ENCODE measurements at places on chromosomes 4 and X.

- DNase-seq = no peak
Measured at GRCh38 chr4:125121581-125121980, 193.2 kb upstream of the FAT4 start.

DNA sequence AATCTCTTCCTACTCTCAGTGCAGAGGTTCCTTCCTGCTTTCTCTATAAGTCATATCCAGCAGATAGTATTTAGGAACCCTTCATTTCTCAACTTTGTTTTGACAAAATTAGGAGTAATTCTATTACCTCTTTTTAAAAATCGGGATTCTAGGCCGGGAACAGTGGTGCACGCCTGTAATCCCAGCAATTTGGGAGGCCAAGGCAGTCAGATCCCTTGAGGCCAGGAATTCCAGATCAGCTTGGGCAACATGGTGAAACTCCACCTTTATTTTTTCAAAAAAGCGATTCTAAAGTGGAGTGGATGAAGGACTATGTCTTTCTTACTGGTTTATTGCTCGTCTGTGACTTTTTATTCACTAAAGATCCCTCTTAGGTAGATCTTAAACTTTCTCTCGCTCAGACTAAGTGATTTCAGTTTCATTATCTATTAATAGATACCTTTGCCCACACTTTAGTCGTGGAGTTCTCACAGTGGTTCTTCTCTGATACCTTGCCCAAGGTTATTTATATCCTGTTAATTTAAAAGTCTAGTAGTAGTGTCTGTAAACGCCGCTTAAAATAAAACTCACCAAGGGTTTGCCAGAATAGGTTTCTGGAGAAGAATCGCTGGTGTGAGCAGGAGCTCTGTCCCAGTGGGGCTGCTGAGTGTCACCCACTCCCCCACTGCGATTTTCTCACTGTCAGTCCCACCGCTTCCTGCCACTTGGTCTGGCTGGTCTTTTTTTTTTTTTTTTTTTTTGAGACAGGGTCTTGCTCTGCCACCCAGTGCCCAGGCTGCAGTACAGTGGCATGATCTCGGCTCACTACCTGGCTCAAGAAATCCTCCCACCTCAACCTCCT, 27.0 kb upstream of the TMEM131L start:
- no peak for DNase-seq

- DNase-seq = no peak
Measured at GRCh38 chr4:76366737-76367136, 54.2 kb downstream of the CCDC158 start.

DNA sequence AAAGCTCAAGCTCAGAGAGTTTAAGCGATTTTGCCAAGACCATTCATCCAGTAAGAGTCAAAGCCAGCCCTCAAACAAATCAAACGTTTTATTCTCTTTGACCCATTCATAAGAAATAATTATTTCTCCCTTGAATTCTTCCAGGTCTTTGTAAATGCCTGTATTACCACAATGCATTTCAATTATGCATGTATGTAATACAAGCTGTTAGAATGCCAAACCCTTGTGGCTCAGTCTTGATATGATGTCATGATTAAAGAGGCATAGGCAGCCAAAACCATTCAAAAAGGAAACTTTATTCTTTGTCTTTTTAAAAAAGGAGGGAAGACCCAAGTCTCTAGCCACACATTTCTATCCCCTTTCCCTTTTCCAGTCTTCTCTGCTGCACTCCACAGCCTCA, 56.5 kb upstream of the PGM2 start:
- no peak for DNase-seq

DNA sequence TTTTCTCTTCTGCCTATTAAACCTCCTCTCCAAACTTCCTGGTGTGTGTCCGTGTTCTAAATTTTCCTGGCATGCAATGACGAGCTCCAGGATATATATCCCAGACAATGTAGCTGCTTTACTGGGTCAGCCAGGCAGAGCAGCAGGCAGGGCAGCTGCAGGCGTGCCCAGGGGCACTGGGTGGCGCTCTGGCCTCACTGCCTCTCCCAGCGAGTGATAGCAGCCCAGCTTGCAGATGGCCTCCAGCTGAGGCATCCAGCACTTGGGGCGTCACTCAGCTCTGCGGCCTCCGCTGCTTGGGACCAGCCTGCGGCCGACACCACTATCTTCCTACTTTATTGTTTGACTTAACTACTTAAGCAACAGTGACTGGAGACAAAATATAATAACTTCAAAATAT, 23.0 kb upstream of the UBA6 start:
- DNase-seq = no peak

GRCh38 chr4:118307643-118308042, 45.2 kb downstream of the PRSS12 start:
- DNase-seq = no peak
